ENCODE measurements at places on chromosomes 3 and 15.

DNA sequence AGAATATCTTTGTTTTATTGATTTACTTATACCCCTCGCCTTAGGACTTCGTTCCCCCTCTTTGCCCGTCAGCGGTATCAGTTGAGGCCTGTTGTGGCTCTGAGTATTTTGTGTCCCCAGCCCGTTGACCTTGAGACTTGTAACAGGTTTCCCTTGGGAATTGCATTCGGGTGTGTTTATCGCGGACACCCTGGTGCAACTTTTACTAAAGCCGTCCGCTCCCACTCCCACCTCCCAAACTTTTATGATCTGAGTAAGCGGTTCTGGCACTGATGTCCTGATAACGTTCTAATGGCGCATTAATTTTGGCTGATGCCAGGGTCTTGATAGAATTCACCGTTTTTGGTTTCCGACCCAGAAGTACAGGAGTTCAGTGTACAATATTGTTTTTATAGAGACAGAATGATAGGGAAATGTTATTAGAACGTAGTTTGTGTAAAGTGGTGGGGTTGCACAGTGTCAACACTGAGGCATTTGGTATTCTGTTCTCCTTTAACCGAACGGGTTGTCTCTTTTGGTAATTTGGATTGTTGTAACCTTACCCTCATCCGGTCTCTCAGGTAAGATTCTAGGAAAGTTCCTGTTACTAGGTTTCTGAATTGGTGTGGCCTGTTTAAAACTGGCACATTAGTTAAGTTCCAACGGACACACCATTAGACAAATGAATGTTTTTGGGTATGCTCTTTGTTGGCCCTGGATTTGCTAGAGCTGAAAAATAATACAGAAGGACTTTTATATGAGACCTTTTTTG lies 47.8 kb downstream of the OIP5 start:
- no peak for DNase-seq

GRCh38 chr3:118116991-118117390 lies 917.7 kb downstream of the IGSF11 start:
- no peak for DNase-seq

- no peak for DNase-seq
Measured at GRCh38 chr3:151430821-151431484, 29.9 kb downstream of the IGSF10 start.

GRCh38 chr15:32909431-32909830 lies 191.6 kb downstream of the GREM1 start:
- no peak for DNase-seq

DNA sequence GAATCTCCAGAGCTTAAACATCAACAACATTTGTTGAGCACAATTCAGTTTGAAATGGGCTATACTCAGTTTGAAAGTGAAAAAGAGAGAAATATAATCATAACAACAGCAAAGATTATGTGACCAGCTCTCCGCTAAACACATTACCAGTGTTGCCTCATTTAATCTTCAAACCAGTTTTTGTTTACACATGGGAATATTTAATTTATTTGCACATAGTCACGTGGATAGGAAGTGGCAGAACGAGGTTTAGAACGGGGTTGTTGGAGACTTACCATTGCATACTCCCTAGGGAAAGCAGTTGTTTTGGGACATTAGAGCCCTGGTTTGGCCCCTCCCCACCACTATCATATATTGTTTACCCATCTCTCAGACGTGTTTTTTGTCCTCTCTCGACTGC lies 77.2 kb downstream of the IL1RAP start:
- DNase-seq, result no peak

GRCh38 chr15:68447976-68448755 lies 16.2 kb upstream of the ITGA11 start:
- no peak for DNase-seq

DNA sequence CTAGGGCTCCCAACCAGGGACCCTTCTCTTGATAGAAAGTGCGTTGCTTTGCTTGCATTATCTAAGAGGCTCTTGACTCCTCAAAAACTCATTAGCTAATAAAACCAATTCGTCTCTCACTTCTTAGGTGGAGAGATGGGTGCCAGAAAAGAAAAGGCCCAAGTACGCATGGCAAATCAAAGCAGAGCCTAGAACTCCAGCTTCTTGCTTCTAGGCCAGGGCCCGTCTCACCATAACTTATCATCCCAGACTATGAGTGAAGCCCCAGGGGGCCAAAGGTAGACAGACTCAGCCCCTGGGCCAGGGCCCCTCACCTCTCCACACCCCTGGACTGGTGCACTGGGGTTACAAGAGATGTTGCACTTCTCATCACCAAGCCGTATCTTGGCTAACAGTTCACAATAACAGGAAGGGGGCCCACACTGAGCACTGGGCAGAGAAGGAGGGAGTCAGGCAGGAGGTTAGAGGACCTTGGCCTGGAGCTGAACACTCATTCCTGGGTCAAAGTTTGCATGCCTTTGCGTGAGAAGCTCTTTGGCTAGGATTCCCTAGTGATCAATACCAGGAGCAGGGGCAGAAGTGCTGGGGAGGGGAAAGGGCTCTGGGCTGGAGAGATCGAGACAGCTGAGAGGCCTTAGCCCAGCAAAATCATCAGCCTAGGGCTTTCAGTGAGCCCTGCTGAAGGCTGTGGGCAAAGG lies 5.4 kb upstream of the CYP1A1 start:
- no peak for DNase-seq

DNA sequence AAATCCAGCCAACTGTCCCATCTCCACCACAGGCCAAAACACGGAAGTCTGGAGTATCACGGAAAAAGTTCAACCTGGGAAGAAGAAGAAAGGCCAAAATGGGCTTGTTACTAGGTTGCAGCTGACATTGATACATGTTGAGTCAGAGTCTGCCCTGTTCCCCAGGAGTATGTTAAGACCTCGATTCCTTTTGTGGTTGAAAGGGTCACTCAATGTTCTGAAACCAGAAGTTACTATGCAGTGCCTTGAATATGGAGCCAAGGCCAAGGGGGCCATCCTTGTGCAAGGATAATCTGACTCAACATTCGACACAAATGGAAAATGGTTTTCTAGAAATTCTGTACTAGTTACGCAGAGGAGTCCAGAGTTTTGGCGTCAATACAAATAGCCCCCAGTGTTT lies 104.2 kb downstream of the DGKG start:
- no peak for DNase-seq

GRCh38 chr3:58403513-58404109 lies 30.0 kb downstream of the PDHB start:
- no peak for DNase-seq

- DNase-seq, result no peak
Measured at GRCh38 chr3:143786219-143787191, 61.8 kb downstream of the SLC9A9 start.

DNA sequence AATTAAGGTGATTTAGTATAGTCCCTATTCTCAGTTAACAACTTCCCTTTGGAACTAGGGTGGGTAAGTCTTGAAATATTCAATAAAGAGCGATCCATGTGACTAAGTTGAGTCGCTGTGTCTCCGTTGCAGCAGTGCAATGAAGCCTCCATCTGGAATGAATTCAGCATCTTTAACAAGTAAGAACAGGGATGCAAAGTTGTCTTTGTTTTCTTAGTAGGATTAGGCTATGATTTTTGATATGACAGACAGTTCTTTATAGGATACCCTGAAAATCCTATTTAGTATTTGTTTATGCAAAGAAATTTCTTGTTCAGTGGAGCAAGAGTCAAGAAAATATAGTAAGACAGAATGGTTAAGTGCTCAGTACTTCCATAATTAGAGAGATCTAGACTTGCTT lies 52.7 kb downstream of the RBMS3 start:
- DNase-seq, result no peak

DNA sequence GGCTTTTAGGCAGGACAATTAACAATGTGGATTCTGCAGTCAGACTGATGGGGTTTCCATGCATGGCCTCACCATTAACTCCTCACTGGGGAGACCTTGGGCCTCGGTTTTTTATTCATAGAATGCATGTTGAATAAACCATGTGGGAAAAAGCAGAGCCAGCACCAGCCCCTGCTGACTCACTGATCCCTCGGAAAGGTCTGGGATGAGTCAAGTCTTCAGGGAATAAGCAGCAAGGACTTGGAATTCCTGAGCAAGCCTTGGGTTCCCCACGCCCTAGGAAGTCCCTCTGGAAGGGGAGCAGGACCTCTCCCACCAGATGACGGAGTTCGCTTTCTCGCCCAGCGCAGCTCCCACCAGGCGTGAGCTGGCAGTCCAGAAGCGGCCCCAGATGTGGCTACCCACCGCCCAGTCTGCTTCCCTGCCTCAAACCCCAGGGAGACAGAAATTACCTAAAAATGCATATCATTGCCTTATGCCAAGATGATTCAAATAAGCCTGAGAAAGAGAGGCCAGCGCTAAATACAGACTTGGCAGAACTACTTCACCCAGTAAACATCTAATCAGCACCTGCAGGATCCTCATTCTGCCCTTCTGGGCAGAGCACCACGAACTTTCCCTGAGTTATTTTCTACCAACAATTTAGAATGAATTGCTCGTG lies 45.4 kb downstream of the BTD start:
- no peak for DNase-seq

GRCh38 chr3:10219737-10220136 lies 28.5 kb upstream of the TATDN2 start:
- no peak for DNase-seq

GRCh38 chr3:44659434-44659833 lies 10.9 kb downstream of the ZNF35 start:
- DNase-seq, result no peak

GRCh38 chr15:38297623-38298388 lies 45.2 kb downstream of the SPRED1 start:
- DNase-seq, result no peak

DNA sequence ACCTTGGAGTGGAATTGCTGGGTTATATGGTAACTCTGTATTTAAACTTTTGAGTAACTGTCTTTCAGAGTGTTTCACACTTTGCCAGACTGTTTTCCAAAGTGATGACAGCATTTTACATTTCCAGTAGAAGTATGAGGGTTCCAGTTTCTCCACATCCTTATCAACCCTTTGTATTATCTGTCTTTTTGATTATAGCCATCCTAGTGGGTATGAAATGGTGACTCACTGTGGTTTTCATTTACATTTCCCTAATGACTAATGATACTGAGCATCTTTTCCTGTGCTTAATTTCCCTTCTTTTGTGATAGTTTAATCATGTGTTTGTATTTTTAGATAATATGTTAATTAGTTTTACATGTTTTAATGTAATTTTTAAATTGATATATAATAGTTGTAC lies 138.1 kb upstream of the DAZL start:
- DNase-seq, result no peak

GRCh38 chr3:148605521-148605920 lies 92.2 kb upstream of the AGTR1 start:
- no peak for DNase-seq

- DNase-seq, result no peak
Measured at GRCh38 chr15:49279521-49280456, 109.7 kb downstream of the GALK2 start.

- no peak for DNase-seq
Measured at GRCh38 chr3:13235897-13236296, 162.7 kb upstream of the IQSEC1 start.

DNA sequence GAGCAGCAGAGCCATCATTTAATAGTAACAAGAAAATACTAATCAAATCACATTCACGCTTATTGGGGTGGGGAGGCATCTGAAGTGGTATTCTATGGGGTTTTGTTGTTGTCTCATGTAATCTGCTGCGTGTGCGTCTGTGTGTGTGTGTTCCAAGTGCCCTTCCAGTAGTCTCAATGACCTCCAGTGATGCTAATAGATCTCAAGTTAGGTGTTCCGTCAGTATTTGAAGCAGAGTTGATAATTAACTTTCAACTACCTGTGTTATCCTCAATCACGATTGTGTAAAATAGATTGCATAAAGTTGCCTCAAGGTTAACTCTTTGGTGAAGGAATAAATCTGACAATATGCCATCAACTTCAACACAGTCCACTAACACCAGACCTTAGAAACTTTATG lies 375.0 kb downstream of the MECOM start:
- no peak for DNase-seq

DNA sequence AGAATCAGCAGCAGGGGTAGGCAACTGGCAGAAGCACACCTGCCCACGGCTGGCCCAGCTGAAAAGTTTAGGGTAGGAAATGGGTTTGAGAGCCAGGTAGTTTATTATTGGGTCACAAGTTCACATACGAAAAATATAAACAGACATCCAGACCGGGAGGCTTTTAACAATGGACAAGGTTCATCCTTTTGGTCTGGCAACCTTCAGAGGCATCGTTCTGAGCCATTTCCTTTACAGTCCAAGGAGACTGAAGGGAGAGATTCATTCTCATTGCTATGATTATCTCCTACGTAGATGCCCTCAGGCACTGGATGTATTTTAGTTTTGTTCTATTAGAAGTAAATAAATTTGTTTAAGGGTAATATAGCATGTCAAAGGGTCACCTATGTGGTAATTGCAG lies 248.0 kb upstream of the THBS1 start:
- DNase-seq, result no peak

DNA sequence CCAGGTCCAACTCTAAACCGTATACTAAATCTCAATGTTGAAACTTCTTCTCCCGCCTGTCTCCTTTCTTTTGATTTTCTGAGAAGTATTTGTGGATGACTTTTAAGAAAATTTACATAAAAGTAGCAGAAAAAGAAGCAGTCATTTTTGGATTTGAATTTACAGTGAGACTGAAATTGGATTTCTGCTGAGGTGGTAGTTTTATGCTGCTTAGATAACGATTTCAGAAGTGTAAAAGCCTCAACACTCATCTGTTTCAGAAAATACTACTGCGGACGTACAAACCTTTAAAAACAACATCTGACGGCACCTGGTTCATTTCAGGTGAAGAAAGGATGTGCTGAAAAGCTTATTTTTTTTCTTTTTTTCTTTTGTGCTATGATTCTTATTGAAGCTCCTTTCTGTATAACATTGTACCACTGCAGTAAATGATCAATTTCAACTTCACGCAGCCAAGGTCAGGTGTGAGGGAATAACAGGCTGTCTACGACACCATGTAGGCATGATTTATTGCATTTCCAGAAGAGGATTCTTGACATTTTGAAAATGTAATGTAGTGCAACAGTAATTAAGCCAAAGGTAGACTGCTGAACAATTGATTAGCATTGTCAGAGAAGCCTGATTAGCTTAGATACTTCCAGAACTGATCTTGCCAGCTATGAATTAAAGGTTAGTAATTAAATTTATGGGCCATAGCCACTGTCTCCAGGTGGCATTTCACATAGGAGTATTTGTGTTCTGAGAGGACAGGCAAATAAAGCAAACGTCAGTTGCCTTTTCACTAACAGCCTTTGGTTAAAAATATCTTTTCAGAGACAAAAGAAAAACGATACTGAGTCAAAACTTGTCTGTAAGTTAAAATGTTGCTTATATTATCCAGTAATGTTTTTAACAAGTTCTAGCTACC lies 134.6 kb upstream of the KBTBD8 start:
- DNase-seq, result no peak

- no peak for DNase-seq
Measured at GRCh38 chr3:161020256-161020655, 84.9 kb downstream of the B3GALNT1 start.

GRCh38 chr3:90015688-90016356 lies 908.4 kb downstream of the EPHA3 start:
- DNase-seq, result no peak

DNA sequence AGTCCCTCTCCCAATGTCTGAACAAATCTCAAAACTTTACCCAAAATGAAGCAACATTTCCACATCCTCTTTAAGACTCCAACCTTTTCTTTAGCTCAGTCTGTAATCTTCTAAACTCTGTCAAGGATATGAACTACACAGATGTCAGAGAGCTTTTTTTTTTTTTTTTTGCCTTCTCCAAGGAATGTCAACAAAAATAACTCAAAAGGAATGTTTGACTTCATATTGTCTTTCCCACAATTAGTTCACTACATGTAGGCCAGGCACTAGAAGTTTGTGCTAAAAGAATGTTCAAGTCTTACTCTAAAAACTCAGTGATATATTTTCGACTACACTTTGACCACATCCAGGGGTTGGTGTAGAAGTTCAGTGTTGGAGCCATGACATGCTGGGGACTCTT lies 37.1 kb downstream of the ADAMTS9 start:
- DNase-seq, result no peak

- DNase-seq, result no peak
Measured at GRCh38 chr15:94844538-94845389, 613.4 kb downstream of the MCTP2 start.
